Liver (tissue), 10 donors: ENCODE measurements at places on chromosomes 12 and 14.

DNA sequence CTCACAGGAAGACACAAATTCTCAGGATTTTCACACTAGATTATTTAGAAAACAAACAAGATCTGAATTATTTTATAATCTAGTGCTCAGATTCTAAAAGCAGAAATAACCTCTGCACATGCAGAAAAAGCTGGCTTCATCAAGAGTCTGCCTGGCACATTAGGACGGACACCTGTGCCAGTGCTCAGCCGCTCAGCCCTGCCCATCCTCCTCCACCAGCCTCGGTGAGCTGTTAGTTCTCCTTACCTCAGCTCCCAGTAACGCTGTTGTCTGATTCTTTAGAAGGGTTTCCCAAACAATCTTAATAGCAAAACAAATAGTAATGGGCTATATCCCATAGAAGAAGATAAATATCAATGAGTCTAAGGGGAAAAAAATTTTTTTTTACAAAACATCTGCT, 27.7 kb downstream of the DUSP16 start:
- DNase-seq = no peak

DNA sequence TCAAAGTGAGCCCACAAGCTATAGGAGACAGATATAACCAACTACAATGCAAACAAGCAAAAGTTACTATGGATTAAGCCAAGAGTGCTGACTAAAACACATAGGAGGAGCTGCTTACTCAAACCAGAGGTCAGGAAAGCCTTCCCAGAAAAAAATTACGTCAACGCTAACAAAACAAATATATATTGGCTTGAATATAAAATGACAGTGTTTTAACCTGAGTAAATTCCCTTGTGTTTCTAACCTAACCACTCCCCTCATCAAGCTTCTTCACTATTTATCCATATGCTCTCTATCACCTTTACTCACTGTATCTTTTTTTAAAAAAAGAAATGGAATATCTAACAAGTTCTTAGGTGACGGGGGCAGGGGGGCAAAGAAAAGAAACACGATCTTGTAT, 115.9 kb downstream of the MED13L start:
- no peak for DNase-seq

- no peak for DNase-seq
These were observed 46.9 kb downstream of the ZFYVE21 start for GRCh38 chr14:103762541-103762940.

DNA sequence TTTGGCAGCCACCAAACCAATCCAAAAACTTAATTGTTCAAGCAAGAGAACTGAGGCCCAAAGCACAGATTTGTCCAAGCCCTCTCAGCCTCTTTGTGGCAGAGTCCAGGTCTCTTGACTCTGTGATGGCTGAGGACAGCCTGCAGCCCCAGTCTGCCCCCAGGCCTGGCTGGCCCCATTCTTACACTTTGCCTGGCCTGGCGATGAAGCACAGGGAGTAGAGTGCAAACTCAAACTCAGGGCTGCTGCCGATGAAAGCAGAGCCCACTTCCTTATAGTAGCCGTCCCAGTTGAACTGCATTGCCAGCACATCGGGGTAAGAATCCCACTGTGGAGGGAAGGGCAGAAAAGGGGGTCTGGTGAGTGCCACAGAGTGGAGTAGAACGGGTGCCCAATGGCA, 5.6 kb upstream of the RPAP3 start:
- DNase-seq = no peak

DNA sequence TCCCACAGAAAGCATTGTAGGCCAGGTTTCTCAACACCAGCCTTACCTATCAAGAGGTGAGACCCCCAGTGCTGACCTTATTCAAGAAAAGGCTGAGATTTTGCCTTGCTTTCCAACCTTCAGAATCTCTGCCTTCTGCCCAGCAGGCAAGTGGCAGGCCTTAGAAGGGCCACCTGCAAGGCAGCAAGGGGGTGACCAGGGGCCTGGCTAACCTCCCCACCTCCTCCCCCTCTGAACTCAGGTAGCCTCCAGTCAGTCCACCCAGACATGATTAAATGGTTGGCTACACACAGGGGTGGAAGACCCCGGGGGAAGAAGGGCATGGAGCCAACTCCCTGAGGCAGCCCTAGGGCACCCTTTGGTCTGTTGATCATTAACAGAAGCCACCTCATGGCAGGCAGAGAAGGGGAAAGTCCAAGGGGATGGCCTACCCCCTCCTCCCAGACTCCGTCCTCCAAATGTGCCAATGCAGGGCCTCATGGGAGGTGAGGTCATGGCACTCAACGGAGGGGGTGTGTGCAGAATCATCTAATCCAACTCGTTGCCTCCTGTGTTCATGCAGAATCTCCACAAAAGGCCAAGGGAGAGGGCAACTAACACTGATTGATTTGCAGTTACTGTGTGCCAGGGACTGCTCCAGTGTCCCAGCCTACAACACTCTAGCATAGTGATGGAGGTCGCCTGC, 8.5 kb downstream of the ZFP36L1 start:
- DNase-seq = peak; percentile 76

DNA sequence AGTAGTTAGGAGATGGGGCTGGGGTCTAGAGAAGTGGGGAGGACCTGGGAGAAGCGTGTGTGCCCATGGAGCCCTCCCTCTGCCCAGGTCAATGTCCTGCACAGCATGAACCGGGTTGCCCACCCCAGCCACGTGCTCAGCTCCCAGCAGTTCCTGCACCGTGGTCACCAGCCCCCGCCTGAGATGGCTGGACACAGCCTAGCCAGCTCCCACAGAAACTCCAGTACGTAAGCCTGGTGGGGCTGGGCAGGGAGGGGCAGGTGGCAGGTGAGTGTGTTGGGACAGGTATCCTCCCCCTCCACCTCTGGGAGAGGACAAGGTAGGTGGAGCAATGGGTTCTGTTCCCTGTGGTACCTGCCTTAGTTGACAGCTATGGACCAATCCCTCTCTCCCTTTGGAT, 20.7 kb downstream of the CLSTN3 start:
- DNase-seq = no peak

DNA sequence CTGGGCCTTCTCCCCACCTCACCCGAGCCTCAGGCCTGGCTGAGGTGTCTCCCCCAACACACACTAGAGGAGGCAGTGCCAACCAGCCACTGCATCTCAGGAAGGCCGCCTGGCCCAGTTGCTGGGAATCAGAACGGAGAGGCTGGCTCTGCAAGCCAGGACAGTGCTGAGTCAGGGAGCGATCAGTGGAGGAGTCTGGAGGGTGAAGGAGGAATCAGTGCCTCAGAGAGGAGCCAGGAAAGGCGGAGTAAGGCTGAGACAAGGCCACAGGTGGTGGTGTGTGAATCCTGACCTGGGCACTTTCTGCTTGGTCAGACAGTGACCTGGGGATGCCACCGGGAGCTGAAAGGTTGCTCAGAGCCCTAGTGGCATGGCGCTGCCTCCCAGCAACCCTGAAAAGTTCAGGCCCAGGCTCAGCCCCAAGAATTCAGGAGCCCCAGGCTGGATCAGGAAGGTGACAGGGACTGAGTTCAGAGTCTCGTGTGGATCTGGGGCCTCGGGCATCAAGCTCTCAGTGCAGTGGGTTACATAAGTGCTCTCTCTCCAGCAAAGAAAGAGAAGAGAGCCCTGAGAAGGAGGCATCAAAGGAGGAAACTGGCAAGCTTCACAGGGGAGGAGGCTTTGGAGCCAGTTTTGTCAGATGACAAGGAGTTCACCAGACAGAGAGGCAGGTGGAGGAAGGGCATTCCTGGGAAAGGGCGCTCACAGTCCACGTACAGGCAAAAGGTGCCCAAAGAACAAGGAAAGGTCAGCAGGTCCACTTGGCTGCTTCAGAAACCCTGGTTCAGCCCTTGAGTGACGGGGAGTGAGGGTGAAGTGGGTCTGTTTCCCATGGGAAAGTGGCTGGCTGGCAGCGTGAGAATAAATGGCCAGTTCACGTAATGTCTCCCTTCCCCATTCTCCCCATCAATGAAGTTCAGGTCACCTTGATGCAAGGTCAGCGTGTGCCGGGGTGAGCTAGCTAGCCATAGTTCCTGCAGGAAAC, 87.8 kb downstream of the ZFP36L1 start:
- DNase-seq = no peak

GRCh38 chr14:81765651-81766275, 232.1 kb upstream of the SEL1L start:
- no peak for DNase-seq

- DNase-seq = no peak
These were observed 1.7 kb downstream of the LMBR1L start for GRCh38 chr12:49108958-49109404.

DNA sequence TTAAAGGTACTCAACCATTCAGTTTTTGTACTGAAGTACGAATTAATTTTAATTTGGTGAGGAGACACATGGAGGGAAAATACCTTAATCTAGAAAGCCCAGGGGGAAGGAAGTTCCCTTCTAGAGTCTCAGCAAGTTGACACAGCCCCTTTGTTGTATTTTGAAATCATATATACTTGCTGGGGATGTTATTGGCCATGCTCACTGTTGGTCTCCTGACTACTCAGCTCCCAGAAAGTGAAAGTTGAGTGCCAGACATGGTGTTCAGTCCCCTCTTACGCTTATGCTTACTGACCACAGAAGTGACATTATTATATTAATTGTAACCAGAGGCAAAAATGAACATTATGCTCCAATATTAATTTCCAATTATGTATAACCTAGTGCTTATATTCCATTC, 28.1 kb downstream of the ARF6 start:
- DNase-seq = no peak

GRCh38 chr12:138898-139534, 72.4 kb downstream of the IQSEC3 start:
- no peak for DNase-seq

DNA sequence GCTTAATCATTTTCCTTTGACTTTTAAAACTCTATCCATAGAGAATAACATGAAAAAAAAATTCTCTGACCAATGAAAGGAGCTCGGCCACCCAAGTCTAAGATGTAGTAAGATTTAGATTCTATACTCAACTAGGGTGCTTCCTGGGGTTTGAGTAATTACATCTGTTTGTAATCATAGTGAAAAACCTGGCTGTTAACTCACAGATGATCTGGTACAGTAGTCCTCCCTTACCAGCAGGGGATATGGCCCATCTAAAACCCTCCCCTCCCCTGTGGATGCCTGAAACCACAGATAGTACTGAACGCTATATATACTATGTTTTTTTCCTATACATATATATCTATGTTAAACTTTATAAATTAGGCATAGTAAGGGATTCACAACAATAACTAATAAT, 89.2 kb downstream of the DAAM1 start:
- no peak for DNase-seq

- no peak for DNase-seq
These were observed 567.2 kb downstream of the SNAPC1 start for GRCh38 chr14:62329427-62329826.

GRCh38 chr12:91250273-91250665, 67.7 kb upstream of the DCN start:
- no peak for DNase-seq

GRCh38 chr12:19970116-19970515, 398.2 kb upstream of the PDE3A start:
- no peak for DNase-seq

GRCh38 chr12:129534966-129535750, 368.7 kb downstream of the TMEM132D start:
- no peak for DNase-seq

DNA sequence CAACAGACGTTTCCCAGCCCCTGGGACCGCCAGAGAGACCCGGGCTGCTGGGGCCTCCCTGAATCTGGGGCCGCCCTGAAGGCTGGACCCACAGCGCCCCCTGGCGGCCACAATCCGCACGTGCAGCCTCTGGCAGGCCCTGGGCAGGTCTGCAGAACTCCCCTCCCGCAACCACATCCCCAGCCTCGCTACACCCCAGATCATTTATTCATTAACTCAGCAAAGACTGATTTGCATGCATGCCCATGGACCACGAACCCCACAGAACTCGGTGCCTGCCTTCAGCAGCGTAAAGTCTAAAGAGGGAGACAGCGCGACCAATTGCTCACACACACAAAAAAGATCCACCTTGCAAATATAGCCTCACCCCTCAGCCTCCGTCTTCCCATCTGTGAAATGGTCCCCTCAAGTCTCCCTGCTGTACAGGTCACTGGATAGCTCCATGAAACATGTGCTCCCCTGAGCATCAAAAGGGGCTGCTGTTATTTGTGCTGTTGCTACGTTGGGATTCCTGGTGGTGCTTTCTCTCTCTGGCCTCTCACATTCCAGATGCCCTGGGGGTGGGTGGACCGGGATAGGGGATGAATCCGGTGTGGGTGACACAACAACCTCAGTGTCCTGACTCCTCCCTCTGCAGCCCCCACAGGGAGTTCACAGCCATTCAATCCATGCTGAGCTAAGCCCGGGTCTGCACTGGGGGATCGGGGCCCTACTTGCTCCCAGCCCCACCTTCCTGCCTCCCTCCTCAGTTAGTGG, 96.4 kb downstream of the SCARB1 start:
- peak; percentile 86 for DNase-seq

DNA sequence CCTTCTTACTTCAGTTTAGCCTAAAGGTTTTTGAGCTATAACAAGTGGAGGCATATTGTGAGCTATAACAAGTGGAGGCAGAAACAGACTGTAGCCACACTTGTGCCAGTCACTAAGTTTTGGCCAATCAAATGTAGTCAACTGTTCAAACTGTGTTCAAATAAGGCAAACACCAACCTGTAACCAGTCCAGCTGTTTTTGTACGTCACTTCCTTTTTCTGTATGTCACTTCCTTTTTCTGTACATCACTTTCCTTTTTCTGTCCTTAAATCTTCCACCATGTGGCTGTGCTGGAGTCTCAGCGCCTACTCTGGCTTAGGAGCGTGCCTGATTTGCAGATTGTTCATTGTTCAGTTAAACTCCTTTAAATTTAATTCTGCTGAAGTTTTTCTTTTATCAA, 79.7 kb downstream of the FUT8 start:
- DNase-seq = no peak

DNA sequence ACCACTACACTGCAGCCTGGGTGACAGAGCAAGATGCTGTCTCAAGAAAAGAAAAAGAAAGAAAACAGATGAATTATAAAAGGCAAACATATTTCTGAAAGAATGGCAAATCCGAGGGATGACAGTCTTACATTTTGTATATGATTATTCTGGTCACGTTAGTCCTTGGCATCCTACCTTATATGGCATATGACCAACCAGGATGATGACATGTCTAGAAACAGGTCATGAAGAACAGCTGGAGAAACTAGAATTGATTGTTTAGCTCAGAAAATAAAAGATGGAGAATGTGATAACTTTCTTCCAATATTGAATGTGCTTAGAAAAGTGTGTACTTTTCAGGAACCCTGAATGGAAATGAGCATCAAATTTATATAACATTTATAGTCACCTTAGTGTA, 19.2 kb downstream of the SLC2A14 start:
- no peak for DNase-seq

DNA sequence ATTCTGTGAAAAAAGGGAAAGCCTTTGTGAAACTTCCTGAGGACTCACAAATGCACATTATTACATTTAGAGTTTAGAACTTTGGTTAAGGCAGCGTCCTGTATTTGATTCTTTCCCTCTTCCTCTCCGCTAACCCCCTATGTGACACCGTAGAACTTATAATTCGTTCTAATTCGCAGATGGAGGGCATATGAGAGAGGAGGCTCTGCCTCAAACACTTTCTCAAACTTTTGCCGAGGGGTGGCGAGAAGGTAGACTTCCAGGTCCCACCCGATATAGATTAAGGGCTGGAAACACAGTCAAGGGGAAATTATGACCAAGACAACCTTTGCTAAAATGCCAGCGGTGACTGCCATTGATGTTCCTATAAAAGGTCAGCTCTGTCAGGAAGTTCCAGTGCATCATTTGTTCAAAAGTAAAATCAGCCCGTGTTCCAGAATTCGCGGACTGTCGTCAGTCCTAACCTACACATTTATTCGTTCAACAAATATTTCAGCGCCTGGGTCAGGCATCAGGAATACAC, 904 bp upstream of the PAPOLA start:
- no peak for DNase-seq

GRCh38 chr14:100885617-100886016, 17.9 kb downstream of the RTL1 start:
- DNase-seq = no peak

- no peak for DNase-seq
These were observed 418.2 kb downstream of the ZFP36L1 start for GRCh38 chr14:68374682-68375081.
